ENCODE measurements at places on chromosomes 13 and 19.

DNA sequence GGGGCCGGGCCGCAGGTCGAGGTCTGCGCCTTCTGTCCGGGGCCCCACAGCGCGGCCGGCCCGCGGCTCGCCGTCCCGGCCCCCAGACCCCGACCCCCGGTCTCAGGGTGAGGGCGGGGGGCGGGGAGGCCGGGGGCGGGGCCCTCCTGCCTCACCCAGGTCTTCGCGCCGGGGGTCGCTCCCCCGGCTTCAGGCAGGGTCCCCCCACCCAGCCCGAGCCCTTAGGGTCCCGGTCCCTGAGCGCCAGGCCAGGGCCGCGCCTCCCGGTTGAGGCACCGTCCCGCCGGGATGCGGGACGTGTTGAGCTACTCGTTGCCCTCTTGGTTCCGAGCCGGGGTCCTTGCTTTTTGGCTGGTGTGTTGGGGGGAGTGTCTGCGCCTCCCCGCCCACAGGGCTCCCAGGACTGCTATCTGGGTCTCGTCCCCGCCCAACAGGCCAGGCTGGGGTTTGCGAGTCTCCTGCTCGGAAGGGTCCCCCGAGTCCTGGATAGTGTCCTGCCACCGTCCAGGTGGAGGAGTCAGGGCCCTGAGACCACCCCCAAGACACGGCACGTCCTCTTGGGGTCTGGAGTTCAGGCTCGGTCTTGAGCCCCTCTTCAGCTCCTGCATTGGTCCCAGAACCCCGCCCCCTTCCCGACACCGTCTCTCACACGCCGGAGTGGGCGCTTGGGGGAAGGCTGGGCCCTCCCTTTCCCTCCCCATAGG lies 452 bp downstream of the PIAS4 start:
- no peak for DNase-seq

GRCh38 chr13:48142436-48142835 lies 47.5 kb upstream of the MED4 start:
- DNase-seq = no peak

- no peak for DNase-seq
Measured at GRCh38 chr13:94683409-94683808, 28.9 kb downstream of the SOX21 start.

- no peak for DNase-seq
Measured at GRCh38 chr13:114095486-114095885, 36.9 kb downstream of the RASA3 start.

DNA sequence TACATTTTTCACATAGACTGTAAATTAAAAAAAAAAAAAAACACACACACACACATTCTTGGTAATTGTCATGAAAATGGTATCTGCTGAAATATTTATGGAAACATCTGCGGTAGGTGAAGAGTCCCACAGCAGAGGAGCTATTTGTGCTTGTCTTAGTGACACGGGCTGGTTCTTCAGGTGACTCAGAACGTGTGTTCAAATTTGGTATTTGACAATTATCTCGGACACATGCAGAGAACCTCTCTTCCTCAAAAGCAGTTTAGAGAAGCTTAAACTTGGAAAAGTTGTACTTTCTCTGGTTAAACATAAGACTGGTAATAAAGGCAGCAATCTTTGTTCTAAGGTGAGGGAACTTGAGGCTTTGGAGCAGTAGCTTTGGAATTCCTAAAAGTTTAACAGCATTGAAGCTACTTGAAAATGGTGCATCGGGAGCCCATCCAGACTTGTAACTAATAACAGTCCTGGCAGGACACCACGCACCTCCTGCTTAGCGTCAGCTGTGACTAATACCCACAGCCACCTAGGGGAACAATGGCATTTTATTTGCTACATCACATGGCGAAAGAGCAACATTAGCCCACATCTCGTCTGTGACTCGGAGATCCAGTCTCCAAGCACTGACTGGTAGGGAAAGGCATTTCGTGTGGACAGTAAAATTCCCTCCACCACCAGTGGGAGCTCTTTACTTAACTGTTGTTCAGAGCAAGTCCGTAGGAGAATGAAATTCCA lies 1505.1 kb upstream of the SLC10A2 start:
- no peak for DNase-seq

DNA sequence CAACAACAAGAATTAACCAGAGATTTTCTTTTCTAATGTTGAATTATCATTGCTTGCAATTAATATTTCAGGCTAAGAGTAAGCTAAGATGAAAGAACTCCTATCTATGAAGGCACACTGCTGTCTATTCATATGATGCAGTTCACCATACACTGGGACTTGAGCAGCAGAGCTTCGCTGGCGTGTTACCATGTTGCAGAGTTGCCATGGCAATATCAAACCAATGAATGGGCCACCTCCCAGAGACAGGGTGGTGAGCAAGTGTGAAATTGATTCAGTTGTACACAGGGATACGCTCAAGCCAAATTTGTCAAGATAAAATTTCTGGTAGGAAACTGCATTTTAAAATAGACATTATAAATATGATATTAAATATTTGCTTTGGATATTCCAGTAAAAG lies 69.3 kb upstream of the MYO16 start:
- DNase-seq = no peak

DNA sequence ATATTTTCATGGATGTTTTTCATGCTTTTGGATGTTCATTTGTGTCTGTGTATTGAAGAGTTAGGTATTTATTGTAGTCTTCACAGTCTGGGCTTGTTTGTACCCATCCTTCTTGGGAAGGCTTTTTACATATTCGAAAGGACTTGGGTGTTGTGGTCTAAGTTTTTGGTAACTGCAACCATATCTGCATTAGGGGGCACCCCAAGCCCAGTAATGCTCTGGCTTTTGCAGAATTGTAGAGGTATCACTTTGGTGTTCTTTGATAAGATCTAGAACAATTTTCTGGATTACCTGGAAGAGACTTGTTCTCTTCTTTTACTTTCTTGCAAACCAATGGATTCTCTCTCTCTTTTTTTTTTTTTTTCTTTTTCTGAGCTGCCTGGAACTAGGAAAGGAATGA lies 581.3 kb downstream of the DACH1 start:
- no peak for DNase-seq

GRCh38 chr13:70835371-70835770 lies 727.1 kb upstream of the KLHL1 start:
- DNase-seq = no peak

GRCh38 chr13:42239644-42240043 lies 32.3 kb upstream of the AKAP11 start:
- no peak for DNase-seq

GRCh38 chr19:15048885-15049541 lies at the start of gene CASP14:
CASP14 (plus strand) TSS chr19:15049480; CDS start chr19:15052252, 2,772 bp downstream.
- no peak for DNase-seq
